Stimulated activated CD8-positive, alpha-beta memory T cell treated with anti-CD3 and anti-CD28 coated beads, Interleukin-2, amount 100 ng/mL, for 48 hours (primary cell): ENCODE measurements at places on chromosomes 5 and 9.

- no peak for DNase-seq
These were observed 2.6 kb downstream of the EBF1 start for GRCh38 chr5:159096924-159097783.

DNA sequence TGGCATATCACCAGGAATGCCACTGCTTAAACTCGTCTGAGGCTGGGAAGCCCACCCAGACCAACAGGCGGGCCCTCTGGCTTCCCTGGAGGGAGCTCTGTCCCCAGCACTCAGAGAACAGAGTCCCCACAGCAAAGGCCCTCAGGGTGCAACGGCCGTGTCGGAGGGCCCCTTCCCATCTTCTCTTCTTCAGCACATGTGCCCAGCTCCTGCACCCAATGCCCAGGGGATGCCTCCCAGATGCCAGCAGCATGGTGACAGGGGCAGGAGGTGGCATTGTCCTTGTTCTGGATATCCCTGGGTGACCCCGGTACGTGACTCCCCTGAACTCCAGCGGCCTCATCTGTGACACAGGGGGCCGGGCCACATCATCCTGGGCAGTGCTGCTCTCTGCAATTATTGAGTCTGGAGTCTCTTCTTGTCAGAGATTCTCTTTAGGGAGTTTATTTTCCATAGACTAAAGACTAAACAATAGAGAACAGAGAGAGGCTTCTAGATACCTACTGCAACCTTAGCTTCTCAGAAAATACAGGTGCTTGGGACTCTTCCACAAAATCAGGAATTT is 13.6 kb upstream of the OLFM1 start:
- DNase-seq: no peak

DNA sequence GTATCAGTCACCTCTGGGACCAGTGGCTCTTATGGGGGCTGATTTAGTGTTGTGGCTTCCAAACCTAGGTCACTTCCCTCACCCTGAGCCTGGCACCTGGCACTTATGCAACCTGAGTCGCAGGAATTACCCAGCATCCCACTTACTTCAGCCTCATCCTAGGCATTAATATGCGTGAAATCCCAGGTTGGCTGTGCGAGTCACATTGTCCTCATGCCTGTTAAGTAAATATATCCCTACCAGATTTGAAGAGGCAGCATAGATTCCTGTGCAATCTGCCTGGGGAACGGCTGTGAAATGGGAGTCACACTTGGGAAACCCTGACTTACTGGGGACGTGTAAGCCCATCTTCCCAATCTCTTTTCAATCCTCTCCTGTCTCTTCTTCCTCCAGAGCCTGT is 42.7 kb upstream of the AKNA start:
- DNase-seq: no peak

- DNase-seq: no peak
These were observed 34.0 kb downstream of the RXRA start for GRCh38 chr9:134360180-134360759.

- DNase-seq: no peak
These were observed 190.5 kb upstream of the OR13F1 start for GRCh38 chr9:104313396-104314110.

DNA sequence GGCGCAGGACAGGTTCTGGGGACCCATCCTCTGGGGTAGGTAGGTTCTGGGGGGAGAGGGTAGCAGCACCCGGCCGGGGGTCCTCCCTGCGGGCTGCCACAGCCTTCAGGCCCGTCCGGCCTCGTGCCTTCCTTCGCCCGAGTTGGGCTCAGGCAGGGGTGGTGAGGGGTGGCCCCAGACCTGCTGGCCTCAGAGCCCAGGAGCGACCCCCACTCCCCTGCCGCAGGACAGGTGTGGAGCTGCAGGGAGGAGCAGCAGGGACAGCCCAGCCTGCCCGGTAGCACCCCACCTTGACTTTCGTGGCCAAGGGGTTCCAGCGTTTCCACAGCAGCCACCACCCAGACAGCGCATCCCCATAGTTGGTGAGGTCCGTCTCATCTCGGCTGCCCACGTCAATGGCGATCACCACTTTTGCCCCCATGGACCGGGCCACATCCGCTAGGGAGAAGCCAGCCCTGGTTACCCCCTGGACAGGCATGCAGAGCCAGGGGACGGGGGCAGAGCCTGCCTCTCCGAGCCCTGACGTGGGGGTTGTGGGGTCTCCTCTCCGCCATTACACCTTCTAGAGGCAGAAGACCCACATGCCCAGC is 3.4 kb upstream of the NSMF start:
- no peak for DNase-seq

GRCh38 chr9:100432736-100433135 is 5.8 kb downstream of the MSANTD3 start:
- DNase-seq: no peak

GRCh38 chr5:150184990-150185912 is 4.6 kb upstream of the SLC6A7 start:
- no peak for DNase-seq

GRCh38 chr5:172828911-172829431 is 5.1 kb upstream of the ERGIC1 start:
- no peak for DNase-seq

DNA sequence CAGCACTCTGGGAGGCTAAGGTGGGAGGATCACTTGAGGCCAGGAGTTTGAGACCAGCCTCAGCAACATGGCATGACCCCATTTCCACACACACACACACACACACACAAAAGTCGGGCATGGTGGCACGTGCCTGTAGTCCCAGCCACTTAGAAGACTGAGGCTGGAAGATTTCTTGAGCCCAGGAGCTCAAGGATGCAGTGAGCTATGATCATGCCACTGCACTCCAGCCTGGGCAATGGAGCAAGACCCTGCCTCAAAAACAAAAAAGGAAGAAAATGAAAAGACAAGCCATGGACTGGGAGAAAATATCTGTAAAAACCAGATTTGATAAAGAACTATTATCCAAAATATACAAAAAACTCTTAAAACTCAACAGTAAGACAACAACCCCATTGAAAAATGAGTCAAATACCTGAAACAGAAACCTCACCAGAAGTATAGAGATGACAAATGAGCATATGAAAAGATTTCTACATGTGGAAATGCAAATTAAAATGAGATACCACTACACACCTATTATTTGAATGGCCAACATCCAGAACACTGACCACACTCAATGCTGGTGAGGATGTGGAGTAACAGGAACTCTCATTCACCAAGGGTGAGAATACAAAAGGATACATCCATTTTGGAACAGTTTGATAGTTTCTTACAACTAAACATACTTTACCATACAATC is 24.7 kb downstream of the DNAJA1 start:
- DNase-seq: no peak

DNA sequence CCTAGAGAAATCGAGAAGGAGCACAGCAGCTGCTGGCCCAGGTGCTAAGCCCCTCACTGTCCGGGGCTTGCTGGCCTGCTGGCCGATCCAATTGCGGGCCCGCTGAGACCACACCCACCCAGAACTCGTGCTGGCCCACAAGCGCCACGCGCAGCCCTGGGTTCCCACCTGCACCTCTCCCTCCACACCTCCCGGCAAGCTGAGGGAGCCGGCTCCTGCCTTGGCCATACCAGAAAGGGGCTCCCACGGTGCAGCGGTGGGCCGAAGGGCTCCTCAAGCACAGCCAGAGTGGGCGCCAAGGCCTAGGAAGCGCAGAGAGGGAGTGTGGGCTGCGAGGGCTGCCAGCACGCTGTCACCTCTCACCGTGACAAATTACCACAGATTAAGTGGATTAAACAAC is 6.8 kb upstream of the BNC2 start:
- DNase-seq: no peak
